ENCODE measurements at places on chromosomes 7 and 10. TPM values are rescaled to one million over a fixed set of nuclear protein-coding genes. Genes with fewer than 3 reads are reported as not detected.

MYPN gene
- not detected for total RNA-seq

PKD1L1 gene
- under 0.01 TPM for total RNA-seq

AOAH gene
- 3.7 TPM for total RNA-seq

NME8 gene
- total RNA-seq = not detected

AP4M1 gene
- 24.9 TPM for total RNA-seq

EXOC6 gene
- 113 TPM for total RNA-seq

LRIT1 gene
- not detected for total RNA-seq

GRB10 gene
- 48.5 TPM for total RNA-seq

MUC3A gene
- total RNA-seq = under 0.01 TPM

C7orf33 gene
- not detected for total RNA-seq

SEMA4G gene
- total RNA-seq = 6.5 TPM

STARD3NL gene
- 104 TPM for total RNA-seq

CYP2C18 gene
- under 0.01 TPM for total RNA-seq

LIPK gene
- total RNA-seq = not detected

KCNH2 gene
- total RNA-seq = 6.1 TPM

KCP gene
- 0.41 TPM for total RNA-seq

BAG3 gene
- total RNA-seq = 0.82 TPM

ERVW-1 gene
- not detected for total RNA-seq

FAM131B gene
- 73.8 TPM for total RNA-seq

ASB10 gene
- total RNA-seq = not detected

GDF10 gene
- total RNA-seq = 6.5 TPM

MEOX2 gene
- total RNA-seq = not detected

ADAMTS14 gene
- 0.41 TPM for total RNA-seq

CLDN4 gene
- total RNA-seq = not detected

COL26A1 gene
- total RNA-seq = 14.3 TPM

C10orf62 gene
- not detected for total RNA-seq

PTPRN2 gene
- total RNA-seq = 52.2 TPM

BRAT1 gene
- 16.7 TPM for total RNA-seq

VWDE gene
- 1.2 TPM for total RNA-seq

TWIST1 gene
- total RNA-seq = 2.4 TPM

PNLIPRP1 gene
- total RNA-seq = not detected

GATAD1 gene
- 21.2 TPM for total RNA-seq

PTN gene
- 154 TPM for total RNA-seq

DCLRE1A gene
- 16.7 TPM for total RNA-seq

Data from frontal cortex (tissue), 4 donors.